Activated T-cell treated with anti-CD3 and anti-CD28 coated beads for 24 hours (primary cell): ENCODE measurements at places on chromosomes 13 and 19.

- DNase-seq = no peak
Observed at GRCh38 chr19:54694648-54695047, 29.6 kb upstream of the KIR3DL3 start.

GRCh38 chr19:6876748-6877147 lies 10.6 kb upstream of the ADGRE1 start:
- no peak for DNase-seq

DNA sequence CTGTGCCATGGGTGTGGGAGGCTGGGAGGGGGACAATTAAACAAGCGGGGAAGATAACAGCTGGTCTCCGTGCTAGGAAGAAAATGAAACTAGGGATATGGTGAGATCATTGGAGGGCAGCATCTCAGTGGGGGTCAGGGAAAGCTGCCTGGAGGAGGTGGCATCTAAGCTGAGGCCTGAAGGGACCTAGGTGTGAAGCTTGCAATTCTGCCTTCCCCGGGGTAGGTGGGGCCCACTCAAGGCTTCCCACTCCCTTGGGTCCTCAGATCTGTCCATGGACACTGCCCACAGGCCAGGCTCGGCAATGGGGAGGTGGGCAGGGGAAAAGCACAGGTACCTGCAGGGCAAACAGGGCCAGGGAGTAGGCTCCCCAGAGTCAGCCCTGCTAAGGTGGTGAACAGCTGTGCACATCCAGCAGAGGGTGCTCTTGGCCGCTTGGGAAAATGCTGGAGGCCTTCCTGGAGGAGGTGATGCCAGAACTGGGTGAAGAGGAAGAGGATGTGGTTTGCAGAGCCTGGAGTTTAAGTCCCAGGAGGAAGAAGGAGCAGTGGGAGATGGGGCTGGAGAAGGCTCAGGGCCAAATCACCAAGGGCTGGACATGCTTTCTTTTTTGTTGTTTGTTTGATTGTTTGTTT lies 25.7 kb upstream of the CCNE1 start:
- DNase-seq = no peak

DNA sequence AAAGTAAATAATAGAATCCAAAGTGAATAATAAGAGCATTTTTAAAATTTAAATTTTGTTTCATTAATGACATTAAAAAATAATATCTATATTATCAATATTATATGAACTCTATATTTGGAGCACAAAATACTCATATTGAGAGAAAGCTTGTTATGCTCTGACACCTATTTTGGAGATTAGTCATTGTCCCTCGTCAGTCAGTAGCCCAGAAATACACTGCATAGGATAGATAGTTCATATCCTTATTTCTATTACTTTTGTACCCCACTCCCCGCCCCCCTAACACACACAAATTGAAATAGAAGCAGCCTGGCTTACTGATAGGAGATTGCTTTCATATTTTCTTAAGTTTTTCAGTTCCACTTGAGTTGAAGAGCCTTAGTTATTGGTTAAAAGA lies 652.8 kb downstream of the PCDH9 start:
- no peak for DNase-seq

DNA sequence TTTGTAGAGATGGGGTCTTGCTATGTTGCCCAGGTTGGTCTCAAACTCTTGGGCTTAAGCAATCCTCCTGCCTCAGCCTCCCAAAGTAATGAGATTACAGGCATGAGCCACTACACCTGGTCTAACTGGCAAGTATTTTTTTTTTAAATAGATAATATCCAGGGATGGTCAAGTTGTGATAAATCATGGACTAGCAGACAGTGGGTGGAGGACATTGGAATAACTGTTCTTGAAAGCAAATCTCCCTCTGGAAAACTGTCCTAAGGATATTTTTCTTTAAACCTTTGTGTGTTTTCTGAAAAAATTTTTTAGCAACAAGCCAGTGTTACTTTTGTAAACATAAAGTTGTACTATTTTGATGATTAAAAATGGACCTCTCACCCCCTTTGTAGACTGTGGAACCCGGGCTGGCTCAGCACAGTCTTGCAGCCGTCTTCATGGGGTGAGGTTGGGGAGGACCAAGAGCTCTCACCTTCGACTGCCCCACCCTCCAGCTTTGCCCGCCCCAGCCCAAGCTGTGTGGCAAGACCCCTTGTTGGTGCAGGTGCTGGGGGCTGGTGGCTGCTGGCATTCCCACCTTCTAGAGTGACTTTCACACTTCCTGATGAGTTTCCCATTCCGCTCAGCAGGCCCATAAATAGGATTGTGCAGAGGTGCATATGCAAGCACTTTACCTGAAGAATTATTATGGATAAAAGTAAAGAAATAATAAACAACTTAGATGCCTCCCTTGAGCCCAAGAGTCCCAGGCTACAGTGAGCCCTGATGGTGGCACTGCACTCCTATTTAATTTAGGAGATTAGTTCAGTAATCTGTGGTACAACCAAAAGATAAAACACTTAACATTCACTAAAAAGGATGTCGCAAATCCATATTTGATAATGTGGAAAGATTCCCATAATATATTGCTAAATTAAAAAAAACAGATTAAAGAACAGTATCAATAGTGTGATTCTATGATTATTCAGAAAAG lies 107.3 kb downstream of the GADD45B start:
- no peak for DNase-seq

GRCh38 chr13:101178406-101178805 lies 237.9 kb downstream of the NALCN start:
- no peak for DNase-seq

DNA sequence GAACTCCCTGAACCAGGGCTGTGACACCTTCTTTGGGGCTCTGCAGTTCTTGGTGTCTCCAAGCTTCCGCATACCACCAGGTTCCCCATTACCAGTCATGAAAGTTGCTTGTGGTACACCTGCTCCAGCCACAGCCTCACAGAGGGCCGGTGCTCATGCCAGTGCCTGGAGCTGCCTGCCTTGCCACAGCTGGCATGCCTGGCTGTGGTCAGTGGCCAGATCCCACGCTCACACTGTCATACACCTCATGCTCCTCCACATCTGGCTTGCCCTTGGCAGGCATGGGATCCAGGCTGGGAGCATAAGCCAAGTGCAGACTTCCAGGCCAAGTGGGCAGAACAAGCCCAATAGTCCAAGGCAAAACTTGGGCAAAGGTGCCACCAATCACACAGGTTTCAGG lies 1054.9 kb downstream of the SLITRK5 start:
- no peak for DNase-seq

DNA sequence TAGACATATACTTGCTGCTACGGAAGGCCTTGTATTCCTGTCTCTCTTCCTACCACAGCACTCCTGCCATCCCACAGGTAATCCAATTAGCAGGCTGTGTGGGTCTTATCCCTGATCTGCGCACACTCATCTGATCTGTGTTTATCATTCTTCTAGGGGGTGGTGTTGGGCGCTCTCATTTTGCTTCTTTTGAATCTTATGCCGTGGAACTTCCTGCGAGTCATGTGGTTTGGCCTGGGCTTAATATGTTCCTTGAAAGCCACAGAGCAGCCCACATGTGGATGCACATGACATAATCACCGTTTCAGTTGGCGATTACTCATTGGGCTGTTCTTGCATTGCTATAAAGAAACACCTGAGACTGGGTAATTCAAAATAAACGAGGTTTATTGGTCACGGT lies 7.5 kb downstream of the RASA3 start:
- DNase-seq = peak; percentile 71

DNA sequence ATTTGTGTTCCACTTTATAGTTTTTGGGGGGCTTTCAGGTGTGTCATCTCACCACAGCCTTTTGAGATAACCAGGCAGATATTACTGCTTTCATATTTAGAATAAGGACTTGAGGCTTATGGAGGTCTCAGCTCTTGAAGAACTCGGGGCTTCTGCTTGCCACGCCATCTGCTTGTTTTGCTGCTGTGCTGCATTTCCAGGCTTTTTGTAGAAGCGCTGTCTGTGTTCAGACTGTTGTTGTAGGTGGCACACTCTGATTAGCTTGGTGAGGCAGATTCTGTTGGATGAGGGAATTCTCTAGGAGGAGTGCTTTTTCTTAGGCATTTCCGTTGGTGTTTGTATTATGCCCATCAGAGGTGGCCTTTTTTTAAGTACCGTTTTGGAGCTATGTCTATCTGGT lies 57.2 kb downstream of the WASF3 start:
- no peak for DNase-seq

DNA sequence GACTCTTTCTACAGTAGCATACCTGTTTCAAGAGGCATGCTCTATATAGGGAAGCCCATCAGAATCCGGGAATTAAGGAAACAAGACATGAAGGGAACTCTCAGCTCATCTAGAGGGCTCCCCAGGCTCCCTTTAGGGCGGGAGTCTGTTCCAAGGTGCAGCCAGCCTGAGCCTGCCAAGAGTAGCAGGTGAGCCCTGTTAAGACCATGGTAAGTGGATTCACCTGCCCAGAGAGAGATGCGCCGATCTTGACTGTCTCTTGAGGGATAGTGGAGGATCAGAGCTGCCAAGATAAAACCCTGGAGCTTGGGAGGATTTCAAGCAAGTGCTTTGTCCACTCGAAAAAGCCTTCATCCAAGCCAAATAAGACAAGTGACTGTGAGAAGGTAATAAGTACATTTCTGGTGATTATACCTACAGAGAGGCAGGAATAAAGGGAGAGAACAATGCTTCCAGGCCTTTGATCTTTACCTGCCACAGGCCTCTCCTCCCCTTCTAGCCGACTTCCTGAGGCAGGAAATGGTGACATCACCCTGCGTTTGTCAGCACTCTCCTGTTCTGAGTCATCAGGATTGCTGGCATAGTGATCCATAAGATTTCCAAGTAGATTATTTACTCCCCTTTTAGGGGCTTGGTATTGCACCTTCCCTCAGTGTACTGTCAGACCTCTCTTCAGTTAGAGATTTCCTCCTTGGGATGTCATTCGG lies 31.5 kb downstream of the KLF5 start:
- DNase-seq = no peak

GRCh38 chr13:109785892-109786450 lies 412 bp downstream of the IRS2 start:
- no peak for DNase-seq

GRCh38 chr13:31310786-31311185 lies 111.0 kb downstream of the B3GLCT start:
- DNase-seq = no peak
